ENCODE measurements at places on chromosomes 2 and 18.
A peak's percentile ranks its signal among the peaks of the same experiment; 100 is the strongest.

GRCh38 chr18:44920441-44920840, 239.8 kb downstream of the SETBP1 start:
- no peak for DNase-seq

DNA sequence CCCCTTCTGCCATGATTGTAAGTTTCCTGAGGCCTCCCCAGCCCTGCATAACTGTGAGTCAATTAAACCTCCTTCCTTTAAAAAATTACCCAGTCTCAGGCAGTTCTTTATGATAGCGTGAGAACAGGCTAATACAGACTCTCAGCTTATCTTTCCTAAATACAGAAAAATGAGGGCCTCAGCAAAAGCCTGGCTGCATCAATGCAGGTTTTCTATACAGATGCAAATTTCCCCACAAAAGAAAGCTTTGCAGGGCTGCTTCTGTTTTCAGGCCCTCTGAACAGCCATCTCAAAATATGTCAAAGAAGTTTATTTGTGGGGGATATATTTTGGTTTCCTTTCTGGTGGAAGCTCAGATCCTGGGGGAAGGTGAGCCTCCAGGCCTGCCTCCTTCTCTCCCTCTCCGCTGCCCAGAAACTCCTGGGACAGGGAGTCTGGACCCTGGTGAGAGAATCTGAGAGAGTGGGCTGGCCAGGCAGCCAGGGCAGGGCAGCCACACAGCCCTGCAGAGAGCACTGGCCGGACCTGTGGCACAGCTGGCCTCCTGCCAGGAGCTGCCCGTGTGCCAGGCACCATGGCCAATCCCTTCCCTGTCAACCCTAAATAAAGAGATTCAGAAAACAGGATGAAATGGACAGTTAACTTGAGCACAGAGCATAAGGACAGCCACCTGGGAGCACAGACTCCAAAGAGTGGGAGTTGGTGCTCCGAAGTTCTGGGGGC, 21.6 kb upstream of the AGXT start:
- DNase-seq = no peak

- no peak for DNase-seq
These were observed 135.4 kb downstream of the BCL2 start for GRCh38 chr18:63183952-63184770.

DNA sequence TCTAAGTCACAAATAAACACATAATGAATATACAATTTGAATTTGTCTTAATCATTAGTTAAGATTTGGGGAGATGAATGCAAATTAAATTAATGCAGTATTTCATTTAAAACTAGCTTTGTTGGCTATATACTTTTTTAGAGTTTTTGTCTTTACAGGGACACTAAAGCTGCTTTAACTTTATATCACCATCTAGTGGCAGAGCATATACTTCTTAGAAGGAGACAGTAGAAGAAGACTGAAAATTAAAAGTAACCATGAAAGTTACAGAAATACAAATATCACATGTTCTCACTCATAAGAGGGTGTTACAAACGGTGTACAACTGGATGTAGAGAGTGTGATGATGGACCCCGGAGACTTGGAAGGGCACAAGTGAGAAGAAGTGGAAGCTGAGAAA, 268.3 kb upstream of the NETO1 start:
- peak; percentile 17 for DNase-seq

GRCh38 chr2:60522462-60522861, 31.0 kb downstream of the BCL11A start:
- no peak for DNase-seq

- DNase-seq = no peak
These were observed 127.8 kb downstream of the TPGS2 start for GRCh38 chr18:36700955-36701354.

GRCh38 chr2:162344617-162344950, 652 bp downstream of the GCA start:
- DNase-seq = no peak

DNA sequence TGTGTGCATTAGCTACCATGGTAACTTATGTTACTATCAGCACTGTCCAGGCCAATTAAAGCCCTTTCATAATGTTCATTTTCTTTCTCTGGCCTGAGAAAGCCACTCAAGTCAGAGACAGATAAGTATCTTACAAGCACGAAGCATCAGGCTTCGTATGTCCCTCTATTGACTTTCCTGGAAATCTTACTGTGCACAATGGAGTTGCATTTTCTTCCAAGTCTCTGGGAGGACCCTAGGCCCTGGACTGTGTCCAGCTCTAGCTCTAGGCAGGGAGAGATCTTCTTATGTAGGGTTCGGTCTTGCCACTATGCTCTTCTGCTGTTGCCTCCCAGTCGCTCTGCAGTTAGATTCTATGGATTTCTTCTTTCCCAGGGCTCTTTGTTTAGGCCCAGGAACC, 40.0 kb upstream of the ITGA6 start:
- DNase-seq = no peak

DNA sequence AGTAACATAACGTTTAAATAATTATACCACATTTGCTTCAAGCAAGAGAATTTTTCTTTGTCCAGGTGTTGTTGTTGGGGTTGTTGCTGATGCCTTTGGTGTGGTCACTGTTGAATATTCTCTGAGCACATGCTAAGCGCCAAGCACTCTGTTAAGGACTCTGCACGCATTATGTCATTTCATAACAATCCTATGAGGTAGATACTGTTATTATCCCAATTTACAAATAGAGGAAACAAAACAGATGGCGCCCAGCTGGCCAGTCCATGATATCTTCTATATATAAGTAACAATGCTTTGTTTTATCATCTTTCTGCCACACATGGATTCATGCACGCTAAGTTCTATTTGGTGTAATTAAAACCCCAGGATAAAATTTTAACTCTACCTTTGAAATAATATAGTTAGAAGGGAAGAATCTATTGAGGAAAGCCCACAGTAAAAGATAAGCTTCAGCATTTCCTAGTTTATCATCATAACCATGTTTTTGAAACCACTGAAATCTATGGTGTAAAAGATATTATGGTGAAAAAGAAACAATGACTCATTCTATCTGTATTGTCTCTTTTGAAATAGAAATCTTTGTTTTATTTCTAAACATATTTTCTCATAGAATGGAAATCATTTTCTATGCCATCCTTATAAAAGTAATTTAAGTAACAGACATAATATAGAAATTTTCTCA, 199.7 kb downstream of the PID1 start:
- no peak for DNase-seq

GRCh38 chr2:20322527-20323300, 27.9 kb downstream of the PUM2 start:
- no peak for DNase-seq

GRCh38 chr2:45585267-45585861, 25.7 kb downstream of the SRBD1 start:
- DNase-seq = peak; percentile 36

DNA sequence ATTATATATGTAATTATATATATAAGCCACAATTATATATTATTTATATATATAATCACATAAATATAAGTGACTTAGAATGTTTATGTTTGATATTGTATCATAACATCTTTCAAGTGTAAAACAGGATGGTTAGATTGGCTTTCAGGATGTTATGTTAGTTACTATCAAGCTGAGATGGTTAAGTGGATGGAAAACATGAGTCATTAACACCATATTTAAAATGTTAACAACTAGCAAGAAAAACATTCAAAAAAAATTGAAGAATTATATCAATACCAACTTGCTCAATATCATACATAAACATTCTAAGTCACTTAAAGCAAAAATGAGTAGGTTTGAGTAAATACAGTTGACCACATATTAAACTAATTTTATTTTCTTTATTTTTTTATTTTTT, 21.8 kb upstream of the RAB27B start:
- DNase-seq = no peak

GRCh38 chr2:20145497-20146193, 79.3 kb downstream of the SDC1 start:
- no peak for DNase-seq

DNA sequence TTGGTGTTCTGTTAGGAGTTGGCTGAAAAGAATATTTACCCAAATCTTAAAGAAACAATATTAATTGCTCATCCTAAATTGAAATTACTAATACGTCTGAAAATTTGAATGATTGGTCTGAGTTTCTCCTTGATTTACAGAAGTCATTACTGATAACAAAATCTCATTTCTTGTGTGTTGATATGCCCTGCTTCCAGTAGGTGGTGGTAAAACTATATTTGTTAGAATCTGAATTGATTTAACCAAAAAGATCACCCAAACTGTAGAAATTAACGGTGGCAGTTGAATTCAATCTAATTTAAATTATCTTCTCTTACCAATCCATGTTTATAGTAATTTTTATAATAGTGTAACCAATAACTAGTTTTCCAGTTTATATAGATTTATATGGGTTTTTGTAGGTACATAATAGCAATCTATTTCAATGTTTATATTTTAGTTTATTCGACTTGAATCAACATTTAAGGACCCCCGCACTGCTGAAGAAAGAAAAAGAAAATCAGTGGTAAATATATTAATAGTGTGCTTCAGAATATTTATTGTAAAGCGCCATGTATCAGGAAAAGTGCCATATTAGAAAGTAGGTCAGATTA, 38.3 kb downstream of the PAPOLG start:
- DNase-seq = no peak

GRCh38 chr2:72649810-72650209, 176.0 kb downstream of the EXOC6B start:
- DNase-seq = no peak

DNA sequence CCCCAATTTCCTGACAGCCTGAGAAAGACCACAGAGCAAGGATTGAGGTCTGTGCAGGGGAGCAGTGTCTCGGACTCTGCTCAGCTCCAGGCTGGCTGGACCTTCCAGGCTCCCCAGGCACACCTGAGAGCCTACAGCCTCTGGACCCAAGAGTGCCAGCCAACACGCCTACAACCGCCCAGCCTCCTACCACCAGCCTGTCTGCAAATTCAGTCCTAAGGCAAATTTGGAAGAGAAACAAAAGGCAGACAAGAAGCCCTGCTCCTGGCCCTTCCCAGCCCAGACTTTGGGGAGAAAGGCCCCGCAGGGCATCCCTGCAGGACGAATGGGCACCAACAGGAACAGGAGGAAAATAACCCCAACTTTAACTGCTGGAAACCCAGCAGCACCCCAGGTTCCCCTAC, 1.9 kb downstream of the HS6ST1 start:
- no peak for DNase-seq

GRCh38 chr2:29064346-29064715, 10.0 kb downstream of the PCARE start:
- no peak for DNase-seq

DNA sequence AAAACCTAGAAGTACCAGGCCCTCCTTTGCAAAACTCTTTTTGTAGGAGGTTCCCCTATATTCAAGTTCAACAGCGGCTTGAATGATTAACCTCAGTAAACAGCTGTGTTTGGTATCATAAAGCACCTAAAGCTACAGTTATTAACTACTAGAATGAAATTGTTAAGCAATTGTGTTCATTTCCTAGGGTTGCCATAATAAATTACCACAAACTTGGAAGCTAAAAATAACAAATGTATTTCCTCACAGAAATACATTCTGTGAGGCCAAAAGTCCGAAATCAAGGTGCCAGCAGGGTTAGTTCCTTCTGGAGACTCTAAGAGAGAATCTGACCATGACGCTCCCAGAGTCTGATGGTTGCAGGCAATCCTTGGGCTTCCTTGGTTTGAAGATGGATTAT, 202.1 kb upstream of the ACVR2A start:
- no peak for DNase-seq

DNA sequence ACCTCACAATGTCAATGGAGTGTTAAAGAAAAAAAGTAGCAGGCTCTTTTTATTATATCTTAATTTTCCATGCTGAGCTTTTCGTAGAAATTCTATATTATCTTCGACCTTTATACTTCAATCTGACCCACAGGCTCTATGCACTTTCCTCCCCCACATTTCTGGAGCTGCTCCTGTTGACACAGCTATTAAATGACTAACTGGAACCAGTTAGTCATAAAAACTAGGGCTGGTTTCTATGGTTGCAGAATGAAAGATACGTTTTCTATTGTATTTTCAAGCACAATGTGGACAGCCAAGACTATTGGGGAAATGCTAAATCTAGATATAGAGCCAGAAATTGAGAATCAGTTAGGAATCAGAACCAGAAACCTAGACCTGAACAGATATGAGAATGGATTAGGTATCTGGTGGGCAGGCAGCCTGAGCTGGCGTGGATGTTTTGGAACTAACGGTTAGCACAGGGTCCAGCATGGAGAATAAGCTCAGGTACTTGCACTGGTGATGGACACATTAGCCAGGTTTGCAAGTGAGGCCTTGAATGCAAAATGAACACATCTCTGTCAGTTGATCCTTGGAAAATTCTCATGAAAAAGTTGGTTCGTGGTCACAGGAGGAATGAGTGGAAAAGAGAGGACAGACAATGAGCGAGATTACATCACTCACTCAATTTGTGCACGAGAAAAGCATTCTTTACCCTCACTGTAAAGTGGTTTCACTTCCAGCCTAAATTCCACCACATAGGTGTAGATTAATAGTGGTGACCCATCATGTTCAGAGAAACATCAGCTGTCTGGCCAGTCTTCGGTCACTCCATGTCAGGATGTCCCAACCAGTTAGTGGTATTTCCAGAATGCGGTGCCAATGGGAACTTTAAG, 144.6 kb upstream of the EPHA4 start:
- DNase-seq = no peak

DNA sequence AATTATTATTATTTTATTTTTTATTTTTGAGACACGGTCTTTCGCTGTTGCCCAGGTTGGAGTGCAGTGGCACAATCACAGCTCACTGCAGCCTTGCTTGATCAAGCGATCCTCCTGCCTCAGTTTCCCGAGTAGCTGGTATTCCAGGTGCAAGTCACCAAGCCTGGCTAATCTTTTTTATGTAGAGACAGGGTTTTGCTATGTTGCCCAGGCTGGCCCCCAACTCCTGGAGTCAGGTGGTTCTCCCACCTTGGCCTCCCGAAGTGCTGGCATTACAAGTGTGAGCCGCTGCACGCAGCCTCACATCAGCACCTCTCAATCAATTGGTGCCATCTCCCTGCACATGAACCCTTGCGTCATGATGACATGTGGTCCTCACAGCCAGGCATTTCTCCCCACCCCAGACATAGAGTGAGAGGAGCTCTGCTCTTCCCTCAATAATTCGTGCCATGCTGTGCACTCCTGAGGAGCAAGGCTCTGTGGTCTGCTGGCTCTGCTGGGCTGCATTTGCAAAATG, 5.9 kb downstream of the INPP5D start:
- DNase-seq = no peak

- no peak for DNase-seq
These were observed 199.2 kb upstream of the SLC39A10 start for GRCh38 chr2:195457873-195458272.

GRCh38 chr2:181780047-181780651, 99.8 kb upstream of the NEUROD1 start:
- DNase-seq = peak; percentile 5

DNA sequence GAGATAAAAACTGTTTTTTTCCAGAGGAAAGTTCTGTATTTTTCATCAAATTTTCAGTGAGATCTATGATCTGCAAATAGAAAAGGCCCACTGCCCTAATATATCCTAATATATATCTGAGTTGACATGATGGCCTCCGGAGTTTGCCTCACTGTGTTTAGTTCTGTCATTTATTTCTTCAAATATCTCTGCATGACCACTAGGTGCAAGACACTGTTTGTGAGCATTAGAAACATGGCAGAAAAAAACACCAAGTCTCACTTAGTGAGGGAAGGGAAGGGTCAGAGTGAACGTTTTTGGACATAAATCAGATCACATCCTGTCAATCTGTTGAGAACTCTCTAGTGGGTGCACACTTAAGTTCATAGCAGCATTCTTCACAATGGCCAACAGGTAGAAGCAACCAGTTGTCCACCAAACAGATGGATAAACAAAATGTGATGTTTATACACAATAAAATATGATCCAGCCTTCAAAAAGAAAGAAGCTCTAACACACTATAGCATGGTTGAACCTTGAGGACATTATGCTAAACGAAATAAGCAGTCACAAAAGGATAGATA, 53.4 kb downstream of the SPIRE1 start:
- DNase-seq = no peak

- DNase-seq = no peak
These were observed 12.4 kb upstream of the IGFBP2 start for GRCh38 chr2:216620786-216621185.

All from COR-L47 (cell line).